AG04449 (cell line): ENCODE measurements at places on chromosomes 3 and 15.

DNA sequence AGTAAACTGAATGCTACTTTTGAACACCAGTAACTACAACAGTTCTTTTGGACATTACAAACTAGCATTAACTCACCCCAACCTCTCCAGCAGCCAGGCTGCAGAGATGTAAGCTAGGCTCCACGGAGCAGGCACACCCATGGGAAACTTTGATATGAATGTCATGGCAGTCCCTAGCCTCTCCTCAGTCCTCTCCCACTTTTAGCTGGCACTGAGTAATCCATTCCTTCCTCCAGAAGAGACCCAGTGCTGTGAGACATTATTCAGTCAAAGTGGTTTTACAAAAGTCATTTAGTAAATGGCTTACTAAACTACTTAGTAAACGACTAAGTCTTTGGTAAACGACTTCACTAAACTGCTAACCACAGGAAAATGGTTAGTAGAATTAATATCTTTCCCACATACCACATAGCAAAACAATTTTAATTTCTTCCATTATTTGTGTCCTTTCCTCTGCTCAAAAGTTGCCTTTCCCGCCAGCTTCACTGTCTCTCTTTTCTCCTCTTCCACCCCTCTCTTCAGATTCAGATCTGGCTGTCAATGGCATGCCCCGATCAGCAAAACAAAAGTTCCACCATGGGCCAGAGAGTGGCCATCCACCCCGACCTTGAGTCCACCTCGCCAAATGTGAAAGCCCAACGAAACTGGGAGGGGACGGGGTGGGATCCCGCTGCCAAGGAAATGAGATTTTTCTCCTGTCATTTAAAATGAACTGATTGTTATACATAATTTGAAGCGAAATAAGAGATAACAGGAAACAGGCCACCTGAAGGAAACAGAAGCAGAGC lies 67.5 kb upstream of the TJP1 start:
- no peak for DNase-seq

GRCh38 chr15:101446518-101447167 lies 42.9 kb downstream of the PCSK6 start:
- no peak for DNase-seq

- DNase-seq: no peak
These were observed 63.8 kb upstream of the XCR1 start for GRCh38 chr3:46091046-46091445.

GRCh38 chr3:133014325-133014724 lies 23.9 kb upstream of the TMEM108 start:
- DNase-seq: no peak

DNA sequence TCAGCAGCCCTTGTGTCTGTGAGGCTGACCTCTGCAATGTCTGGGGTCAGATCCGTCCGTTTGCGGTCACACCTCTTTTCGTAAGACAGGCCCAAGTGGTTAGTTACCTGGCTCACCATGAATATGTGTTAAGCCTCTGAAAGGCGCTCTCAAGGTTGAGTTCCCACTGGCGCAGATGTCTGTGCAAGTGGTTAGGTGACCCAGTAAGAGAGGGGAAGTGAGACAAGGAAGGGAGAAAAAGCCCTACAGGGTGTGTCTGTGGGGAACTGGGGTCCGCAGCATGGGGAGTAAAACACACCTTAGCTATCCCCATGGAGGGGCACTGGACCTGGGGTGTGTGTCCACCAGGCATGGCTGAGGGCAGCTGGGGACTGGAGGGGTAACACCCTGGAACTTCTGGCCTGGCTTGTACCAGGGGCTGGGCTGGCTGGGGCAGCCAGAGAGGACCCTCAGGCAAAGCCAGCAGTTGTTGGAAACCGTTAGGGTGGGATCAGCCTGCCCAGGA lies 391.6 kb upstream of the PROK2 start:
- no peak for DNase-seq

DNA sequence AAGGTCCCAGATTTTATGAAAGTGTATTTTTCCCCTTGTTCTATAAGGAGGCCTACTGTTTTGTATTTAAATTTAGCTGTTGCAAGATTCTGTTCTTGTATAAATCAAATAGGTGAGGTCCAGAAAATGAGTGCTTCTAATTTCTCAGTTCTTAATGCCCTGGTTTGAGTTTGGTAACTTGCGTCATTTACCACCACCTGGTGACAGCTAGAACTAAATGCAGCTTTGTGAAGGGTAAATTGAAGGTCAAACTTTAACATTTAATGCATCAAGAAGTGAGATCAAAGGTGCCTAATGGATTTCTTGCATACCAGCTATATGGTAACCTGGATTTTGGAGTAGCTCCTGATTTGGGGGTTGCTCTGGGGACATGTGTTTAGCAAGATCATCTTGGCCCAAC lies 50.7 kb upstream of the POLR2M start:
- DNase-seq: no peak

GRCh38 chr3:197028728-197029510 lies 698 bp downstream of the MELTF start:
- DNase-seq: no peak

DNA sequence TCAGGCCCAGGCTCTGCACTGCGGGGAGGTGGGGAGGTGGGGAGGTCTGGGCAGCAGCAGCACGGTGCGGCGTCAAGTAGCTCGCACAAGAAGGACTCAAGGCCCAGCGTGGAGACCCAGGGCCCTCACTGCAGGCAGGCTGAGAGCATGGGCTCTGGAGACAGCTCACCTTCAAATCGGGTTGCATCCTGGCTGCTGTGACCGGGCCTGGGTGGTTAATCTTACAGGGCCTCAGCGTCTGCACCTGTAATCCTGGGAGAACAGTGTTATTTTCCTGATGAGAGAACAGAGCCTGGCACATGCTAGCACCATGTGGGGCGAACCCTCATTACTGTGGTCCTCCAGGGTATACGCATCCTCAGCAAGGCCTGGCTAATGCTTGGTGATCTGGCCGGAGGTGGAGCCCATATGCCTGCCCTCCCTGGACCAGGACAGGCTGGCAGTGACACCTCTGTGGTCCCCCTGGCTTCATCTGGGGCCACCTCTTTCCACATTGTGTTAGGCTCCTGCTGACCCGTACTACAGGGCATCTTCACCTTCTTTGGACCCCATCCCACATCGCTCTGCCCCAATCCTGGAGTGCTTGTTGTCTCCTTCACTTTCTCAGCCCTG lies 55.5 kb downstream of the RGMA start:
- no peak for DNase-seq
